Colonic mucosa (tissue), 4 donors: ENCODE measurements at places on chromosomes 3 and 15. TPM values are rescaled to one million over a fixed set of nuclear protein-coding genes. Genes with fewer than 3 reads are reported as not detected.
A peak's percentile ranks its signal among the peaks of the same experiment; 100 is the strongest.

DNA sequence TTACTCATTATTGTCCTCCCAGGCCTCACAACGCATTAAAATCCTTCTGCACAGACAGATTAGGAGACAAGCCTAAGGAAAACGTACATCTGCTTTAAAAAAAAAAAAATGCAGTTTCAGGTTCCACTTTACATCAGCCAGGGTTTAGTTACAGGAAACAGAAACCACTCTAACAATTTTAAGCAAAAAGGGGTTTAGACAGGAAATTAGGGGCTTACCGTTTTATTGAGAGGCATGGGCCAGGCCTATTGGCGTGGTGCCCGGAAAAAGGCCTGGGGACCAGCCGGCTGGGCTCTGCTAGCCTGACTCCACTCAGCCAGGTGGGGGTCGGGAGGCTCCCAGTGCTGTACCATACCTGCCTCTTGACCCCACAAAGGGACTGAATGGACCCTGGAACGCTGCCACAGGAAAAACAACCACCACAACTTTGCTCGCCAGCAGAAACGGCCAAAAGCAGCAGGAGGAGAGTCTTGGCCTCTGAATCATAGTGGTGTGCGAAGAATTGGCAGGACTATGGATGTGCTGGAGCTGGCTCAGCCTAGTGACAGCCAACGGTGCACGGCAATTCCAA, 124.3 kb downstream of the CHSY1 start:
- peak; percentile 68 for DNase-seq

DNA sequence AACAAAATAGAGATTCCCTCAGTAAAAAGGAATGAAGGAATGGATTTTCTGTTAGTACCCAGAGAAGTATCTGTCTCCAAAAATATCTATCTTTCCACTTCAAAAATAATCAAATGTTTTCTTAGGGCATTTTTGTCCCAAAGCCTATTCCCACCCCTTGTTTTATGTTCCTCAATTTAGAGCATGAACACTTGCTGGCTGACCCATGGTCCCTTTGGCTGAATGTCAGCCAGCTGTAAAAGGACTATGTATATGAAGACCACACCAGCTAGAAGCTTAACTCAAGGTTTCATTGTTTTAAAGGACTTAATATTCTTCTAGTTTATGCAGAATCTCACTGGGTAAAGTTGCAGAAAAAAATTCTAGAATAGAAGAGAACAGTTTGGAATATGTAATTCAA, 931.2 kb downstream of the MCTP2 start:
- DNase-seq = no peak

DNA sequence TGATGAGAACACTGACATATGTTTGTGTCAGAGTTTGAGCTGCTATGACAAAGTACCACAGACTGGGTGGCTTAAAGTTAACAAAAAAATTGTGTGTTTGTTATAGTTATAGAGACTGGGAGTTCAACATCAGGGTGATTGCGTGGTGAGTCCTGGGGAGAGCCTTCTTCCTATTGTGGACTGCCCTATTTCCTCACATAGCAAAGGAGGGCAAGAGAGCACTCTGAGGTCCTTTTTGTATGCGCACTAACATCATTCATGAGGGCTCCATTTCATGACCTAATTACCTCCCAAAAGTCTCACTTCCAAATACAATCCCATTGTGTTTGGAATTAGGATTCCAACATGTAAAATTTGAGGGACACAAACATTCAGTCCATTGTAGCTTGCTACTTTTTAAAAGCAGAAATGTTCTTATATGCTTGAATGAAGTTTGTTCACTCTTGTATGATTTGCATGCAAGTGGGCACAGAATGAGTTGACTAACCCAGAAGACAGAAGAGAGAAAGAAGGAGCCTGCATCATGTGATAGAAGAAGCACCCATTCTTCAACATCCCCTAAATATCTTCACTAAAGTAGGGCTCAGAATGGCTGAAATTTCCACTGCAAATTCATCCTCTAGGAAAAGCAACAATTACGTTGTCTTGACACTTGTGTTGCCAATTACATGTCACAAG, 18.9 kb upstream of the ALCAM start:
- DNase-seq = no peak

DNA sequence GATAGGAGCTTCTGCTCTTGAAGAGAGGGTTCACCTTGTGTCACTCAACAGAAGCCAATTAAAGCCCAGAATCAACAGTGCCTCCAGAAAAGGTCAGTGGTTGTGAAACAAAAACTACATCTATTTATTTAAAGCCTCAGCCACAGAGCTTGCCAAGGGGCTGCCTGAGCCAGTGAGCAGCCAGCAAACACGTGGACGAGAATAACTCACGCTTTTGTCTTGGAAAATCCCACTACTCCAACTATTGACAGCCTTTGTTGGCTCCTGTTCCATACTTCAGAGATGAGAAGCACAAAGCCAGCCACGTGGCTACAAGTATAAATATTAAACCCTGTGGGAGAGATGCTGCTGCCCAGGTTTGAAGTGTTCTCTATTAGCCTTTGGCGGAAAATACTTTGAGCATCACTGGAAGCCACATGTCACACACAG, 10.3 kb downstream of the GPR156 start:
- no peak for DNase-seq

GRCh38 chr15:27061739-27062138, 90.8 kb downstream of the GABRG3 start:
- DNase-seq = no peak

DNA sequence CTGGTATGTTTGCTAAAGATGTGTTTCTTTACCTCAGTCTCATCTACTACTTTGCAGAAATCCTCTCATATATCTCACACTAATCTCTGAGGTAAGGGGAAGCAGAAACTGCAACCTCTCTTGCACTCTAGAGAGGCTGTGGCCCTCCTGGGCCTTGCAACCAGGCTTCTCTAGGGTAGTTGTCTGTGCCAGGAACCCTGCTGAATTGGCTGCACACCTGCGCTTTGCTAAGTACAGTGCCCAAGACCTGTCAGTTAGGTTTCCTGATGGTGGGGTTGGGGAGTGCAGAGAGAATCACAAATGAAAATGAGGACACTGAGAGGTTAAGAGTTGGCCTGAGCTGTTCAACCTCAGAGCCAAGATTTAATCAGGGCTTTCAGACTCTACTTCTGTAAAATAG, 117.2 kb upstream of the PLXNA1 start:
- DNase-seq = no peak

SPINK8 gene
- total RNA-seq = not detected

DISP2 gene
- 16.3 TPM for total RNA-seq
